ENCODE measurements at places on chromosomes 3 and 15.

DNA sequence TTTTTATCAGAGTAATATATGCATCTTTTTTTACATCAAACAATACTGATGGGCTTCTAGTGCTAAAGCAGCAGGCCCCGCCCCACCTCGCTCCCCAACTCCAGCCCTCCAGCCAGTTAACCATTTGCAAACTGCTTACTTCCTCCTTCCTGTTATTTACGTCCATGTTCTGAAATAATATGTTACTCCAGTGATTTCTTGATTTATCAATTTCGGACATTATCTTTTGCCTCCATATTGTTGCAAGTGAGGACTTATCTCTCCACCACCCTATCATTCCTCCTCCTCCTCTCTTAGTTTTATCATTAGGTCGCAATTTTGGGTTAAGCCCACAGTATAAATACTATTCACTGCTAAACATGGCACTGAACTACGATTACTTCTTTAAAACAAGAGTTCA is 39.5 kb downstream of the ZNF710 start:
- DNase-seq = no peak

GRCh38 chr3:160437083-160437455 is 12.5 kb downstream of the TRIM59 start:
- DNase-seq = no peak

DNA sequence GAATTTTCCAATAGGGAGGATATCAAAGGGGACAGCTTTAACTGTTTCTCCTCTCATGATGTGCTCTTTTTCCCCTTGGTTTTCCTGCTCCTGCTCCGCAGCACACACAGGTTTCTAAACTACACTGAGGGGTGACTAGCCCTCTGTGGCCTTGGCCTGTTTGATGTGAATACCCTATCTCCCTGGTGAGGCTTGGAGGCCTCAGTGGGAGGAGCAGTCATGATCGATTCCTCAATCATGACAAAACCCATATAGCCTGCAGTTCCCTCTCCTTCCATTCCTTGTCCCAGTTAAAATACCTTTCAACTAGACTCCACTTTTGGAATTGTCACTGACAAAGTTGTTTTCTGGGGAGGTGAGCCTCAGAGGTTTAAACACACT is 24.0 kb upstream of the USP3 start:
- no peak for DNase-seq

- DNase-seq = no peak
Observed at GRCh38 chr3:43729707-43730414, 39.1 kb downstream of the ABHD5 start.

DNA sequence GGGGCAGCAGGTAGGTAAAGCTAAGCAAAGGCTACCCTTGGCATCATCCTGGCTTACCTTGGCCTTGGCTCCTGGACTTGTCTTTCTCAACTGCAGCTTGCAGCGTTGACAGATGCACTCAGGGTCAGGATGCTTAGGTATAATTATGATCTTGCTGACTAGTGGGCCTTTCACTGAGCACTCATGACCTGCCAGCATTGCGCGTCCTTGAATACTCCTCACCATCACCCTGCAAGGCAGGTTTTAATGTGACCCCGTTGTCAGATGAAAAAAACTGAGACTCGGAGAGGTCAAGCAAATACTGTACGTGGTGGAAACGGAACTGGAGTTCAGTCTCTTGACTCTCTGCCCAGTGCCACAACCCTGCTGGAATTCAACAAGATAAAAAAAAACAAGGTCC is 126.7 kb downstream of the OPA1 start:
- DNase-seq = no peak

DNA sequence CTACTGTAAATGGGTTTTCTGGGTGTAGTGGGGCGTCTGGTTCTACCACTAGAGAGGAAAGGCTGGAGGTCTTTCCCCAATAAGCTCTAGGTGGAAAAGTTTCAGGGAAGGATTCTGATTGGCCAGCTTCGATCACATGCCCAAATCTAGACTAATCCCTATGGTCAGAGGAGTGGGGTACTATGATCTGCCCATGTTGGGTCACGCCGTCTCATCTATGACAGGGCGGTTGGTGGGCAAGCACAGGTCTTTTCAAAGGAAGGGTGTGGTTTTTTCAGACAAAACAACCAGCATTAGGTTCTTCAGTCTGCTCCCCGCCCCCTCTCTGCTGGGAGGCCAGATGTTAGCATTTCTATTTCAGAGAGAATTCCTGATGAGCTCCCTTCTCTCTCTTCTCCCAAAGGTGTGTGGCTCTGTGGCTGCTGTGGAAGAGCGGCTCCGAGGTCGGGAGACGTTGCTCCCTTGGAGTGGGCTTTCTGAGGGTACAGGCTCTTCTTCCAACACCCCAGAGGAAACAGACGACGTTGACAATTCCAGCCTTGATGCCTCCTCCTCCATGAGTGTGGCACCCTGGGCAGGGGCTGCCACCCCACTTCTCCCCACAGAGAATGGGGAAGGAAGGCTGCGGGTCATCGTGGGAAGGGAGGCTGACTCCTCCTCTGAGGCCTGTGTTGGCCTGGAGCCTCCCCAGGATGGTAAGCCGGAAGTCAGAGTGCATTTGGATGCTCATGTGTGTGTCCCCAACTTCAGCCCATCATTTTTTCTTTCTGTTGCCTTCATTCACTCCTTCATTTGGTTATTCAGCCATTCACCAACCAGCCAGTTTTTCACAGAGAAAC is 9.7 kb upstream of the TATDN2 start:
- no peak for DNase-seq

- no peak for DNase-seq
Observed at GRCh38 chr3:183341545-183342288, 86.7 kb downstream of the MCF2L2 start.

DNA sequence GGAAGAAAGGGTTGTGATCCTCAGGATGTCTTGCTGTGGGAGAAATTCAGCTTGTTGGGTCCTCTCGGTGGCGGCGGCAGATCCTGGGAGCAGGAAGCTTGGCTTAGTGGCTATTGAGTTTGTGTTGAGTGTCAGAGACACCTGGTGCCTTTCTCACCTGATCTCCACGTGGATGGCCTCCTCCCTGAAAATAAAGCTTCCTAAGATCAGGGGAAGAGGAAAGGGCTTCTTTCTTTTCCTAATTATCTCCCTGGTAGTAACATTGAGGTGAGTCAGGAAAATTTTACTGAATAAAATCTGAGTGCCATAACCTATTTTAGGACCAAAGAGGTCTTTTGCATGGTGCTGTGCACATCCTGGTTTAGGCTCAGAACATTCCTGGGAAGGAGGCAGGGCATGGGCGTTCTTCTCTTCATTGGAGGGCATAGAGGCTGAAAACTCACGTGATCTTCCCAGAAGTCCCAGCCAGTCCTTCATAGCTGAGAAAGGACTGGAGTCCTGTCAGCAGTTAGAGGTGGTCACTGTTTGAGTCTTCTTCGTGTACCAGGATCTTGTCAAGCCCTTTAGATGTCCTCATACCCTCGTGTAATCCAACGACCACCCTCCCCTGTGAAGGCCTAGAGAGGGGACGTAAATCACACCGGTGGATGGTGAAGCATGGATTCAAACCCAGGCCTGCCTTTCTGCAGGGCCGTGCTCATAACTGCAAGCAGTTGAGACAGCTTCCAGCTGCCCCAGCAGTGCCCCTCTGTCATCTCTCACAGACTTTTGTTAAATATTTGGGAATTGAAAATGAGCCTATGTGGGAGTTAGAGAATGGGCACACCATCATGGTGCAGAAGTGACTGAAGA is 1.1 kb downstream of the CMTM8 start:
- DNase-seq = no peak

DNA sequence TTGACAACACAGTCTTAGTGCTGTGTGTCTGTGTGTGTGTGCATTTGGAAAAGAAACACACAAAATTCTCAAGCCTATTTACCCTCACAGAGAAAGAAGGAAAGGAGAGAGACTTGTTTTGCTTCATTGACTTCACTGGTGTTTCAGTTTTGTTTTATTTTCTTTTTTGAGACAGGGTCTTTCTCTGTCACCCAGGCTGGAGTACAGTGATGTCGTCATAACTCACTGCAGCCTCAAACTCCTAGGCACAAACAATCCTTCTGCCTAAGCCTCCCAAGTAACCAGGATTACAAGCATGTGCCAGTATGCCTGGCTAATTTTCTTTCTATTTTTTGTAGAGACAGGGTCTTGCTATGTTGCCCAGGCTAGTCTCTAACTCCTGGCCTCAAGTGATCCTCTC is 636.9 kb downstream of the TAFA4 start:
- DNase-seq = no peak

DNA sequence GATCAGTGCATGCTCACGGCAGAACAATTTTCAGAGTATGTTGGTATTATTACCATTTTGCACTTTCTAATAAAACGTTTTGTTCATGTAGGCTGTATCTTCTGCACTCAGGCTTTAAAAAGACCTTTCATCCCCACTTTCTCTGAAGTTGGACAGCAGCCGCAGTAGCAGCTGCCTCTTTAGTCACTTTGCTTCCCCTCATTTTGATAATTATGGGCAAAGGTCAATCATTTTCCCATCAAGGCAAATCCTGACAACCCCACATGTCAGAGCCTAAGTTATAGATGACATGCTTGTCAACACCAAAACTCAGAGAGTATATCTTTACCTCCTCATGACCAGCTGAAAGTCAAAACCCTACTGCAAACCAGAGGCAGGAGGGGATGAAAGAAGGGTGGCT is 99.7 kb downstream of the ROBO2 start:
- no peak for DNase-seq

GRCh38 chr15:68900027-68900426 is 30.3 kb upstream of the SPESP1 start:
- no peak for DNase-seq

DNA sequence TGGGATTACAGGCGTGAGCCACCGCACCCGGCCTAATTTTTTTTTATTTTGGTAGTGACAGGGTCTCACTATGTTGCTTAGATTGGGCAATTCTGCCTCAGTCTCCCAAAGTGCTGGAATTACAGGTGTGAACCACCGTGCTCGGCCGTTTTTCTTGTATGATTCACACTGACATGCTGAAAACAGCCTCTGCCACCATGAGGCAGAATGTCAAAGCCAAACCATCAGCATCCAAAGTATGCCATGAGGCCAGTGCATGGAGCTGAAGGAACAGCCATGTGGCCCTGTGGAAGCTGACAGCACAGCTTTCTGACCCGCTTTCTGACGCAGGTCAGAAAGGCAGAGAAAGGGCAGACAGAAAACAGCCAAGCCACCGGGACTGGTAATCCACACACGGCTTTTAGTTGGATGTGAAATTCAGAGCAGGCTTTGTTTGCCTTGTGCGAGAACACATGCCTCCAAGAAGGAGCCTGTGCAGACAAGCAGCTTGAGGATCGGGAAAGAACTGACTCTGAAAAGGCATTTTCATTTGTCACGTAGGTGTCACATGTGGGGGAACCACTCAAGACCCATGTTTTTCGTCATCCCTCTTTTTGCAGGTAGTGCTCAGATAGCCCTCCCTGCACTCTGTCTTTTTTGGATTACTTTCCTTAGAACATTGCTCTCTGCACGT is 25.1 kb downstream of the XYLB start:
- DNase-seq = no peak

- peak; percentile 74 for DNase-seq
Observed at GRCh38 chr3:194404365-194405140, 5.5 kb upstream of the GP5 start.

DNA sequence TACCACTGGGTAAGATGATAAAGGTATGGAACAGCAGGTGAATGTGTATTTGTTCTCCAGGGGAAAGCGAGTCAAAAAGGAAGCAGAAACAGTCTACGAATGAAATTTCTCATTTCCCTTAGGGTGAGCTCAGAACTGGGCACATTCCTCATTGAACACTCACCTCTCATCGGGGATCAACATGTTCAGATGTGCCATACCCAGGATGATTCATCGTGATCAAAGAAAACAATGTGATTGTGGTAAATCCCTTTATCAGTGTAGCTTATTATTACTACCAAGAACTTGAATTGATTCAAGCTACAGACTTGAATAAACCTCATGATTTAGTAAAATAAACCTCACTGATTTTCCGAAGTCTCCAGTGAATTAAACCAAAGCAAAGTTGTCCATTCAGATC is 72.1 kb downstream of the GJD2 start:
- DNase-seq = no peak

- DNase-seq = no peak
Observed at GRCh38 chr3:192303235-192303634, 424.1 kb downstream of the FGF12 start.

DNA sequence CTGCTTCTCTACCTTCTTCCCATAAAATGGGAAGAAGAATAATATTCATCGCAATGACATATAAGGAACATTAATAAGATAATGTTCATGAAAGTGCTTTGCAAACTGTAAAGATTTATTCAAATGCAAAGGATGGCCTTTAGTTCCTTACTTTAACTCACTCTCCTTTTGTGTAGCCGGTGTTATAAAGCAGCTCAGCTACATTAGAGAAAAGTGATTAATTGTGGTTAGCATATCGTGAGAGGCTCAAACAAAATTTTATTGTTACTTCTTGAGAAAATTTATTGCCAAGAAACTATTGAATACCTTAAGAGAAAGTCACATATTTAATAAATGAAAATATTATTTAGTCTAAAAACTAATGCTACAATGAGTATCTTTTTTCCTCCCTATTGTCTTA is 250.7 kb upstream of the NR2E3 start:
- no peak for DNase-seq

GRCh38 chr3:196650740-196651311 is 11.3 kb downstream of the NRROS start:
- peak; percentile 90 for DNase-seq

DNA sequence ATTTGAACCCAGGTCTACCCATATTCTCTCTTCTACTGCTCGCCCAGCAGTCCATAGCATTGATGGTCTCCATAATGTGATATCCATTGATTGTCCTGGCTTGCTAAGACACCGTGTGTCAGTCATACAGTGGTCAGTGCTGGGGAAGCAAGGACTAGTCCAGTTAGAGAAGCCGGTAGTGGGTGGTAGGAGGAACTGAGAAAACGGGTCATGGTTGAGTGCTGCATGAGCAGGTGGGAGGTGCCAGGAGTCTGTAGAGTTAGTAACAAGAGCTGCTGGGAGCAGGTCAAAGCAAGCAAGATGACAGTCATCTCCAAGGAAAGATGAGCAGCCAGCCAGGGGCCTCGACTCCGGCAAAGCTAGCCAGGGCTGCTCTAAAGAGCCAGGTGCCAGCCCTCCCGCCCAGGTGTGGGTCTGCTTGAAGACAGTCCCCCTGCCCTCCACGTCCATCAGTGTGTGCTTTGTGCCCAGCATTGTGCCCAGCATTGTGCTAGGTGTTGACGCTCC is 29.5 kb upstream of the USP3 start:
- peak; percentile 88 for DNase-seq

- no peak for DNase-seq
Observed at GRCh38 chr3:8863891-8864290, 94.5 kb upstream of the OXTR start.

DNA sequence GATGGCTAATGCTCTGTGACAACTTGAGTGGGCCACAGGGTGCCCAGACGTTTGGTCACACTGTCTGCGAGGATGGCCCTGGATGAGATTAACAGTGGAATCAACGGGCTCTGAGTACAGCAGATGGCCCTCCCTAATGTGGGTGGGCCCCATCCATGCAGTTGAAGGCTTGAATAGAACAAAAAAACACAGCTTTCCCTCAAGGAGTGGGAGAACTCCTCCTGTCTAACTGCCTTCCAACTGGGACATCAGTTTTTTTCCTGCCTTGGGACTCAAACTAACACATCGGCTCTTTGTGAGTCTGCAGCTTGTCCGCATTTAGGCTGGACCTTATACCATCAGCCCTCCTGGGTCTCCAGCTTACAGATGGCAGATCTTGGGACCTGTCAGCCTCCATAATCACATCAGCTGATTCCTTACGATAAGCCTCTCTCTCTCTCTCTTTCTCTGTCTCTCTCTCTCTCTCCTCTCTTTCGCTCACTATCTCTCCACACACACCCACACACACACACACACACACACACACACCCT is 20.8 kb downstream of the FAM174B start:
- DNase-seq = no peak

All from suppressor macrophage treated with lipopolysaccharide for 1 hour (primary cell).